ENCODE measurements at places on chromosomes 13 and 19.

DNA sequence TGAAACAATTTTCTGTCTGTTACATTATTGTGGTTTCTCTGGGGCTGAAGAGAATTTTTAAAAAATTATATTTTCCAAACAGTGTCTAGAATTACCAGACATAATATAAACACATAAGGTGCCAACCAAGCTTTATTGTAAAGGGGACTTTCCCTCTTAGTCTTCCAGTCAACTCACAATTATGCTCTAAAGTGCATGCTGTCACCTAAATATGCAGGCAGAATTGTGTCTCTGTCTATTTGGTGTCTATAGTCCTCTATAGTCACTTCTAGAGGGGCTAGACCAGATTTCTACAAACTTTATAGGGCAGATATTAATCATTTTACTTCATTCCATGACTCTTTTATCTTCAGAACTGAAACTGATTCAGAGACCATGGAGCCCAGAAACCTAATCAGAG lies 12.8 kb downstream of the ZNF254 start:
- DNase-seq: no peak

- DNase-seq: no peak
These were observed 831 bp upstream of the CBARP start for GRCh38 chr19:1238369-1239303.

DNA sequence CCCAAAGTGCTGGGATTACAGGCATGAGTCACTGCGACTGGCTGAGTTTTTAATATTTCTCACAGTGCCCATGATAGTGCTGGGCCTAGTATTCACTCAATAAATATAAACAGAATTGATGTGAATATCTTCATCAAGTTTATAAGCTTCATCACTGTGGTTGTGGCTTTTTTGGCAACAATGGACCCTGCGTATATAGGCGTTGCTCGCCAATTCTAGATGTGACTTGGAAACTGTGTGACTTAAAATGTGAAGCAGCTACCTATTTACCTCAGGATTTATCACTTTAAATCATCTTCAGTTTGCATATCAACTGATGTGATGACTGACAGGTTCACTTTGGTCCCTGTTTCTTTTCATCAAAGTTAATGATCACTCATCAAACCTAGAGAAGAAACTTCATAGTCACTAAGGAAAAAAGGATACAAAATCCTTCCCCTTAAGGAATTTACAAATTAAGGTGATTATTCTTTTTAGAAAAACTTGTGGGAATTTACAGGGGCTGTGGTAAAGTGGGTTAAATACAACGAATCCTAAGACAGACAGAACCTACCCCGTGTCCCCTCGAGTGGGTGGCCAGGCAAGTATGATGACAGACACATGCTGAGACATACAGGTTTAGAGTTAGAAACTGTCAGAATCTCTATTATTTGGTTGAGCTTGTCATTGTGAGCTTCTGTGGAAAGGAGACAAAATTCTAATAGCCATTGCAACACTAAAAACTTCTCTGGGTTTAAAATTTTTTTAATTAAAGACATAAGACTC lies 101.3 kb downstream of the AKAP11 start:
- DNase-seq: no peak

DNA sequence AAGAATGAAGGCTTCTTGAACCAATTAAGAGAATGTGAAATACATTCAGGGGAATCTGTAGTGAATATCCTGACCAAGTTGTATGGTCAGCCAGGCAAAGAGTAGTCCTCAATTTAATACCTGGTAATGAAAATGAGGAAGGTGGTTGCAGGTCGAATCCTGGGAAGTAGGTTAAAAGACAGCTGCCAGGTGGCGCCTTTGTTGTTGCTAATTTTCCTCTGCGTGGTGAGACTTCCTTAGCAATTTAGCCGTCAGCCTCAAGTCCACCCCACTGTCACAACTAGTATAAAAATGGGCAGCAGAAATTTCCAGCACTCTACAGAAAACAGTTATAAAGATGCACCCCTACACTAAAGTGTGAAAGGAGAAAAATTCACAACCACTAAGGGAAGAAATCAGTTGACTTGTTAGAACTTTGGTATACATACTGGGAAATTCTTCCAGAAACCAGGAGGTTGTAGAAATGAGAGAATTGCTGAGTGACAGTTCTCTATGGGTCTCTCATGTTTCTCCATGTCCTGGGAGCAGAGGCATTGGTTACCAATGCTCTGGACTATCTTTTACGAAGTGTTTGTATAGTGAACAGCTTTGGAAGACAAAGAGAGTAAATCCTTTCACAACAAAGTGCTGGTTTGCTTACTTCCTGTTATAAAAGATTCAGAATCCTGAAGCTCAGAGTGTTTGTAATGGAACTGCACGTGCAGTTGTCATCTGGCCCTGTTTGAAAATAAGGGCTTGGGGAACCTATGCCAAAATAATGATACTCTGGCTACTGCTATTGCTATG lies 235.9 kb downstream of the NHLRC3 start:
- no peak for DNase-seq

GRCh38 chr19:33271246-33272021 lies 30.9 kb downstream of the CEBPA start:
- no peak for DNase-seq

DNA sequence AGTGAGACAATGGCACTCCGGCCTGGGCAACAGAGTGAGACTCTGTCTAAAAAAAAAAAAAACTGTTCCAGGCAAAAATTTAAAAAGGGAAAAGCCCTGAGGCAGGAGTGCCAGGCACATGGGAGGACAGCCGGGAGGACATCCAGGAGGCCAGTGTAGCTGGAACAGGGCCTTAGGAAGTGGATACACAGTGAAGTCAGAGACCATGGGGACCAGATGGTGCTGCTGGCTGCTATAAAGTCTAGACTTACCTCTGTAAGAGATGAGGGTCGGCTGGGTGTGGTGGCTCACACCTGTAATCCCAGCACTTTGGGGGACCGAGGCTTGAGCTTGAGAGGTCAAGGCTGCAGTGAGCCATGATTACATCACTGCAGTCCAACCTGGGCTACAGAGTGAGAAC lies 15.0 kb downstream of the HAS1 start:
- DNase-seq: no peak

- peak; percentile 54 for DNase-seq
These were observed 88.8 kb downstream of the GNG7 start for GRCh38 chr19:2613507-2614295.

DNA sequence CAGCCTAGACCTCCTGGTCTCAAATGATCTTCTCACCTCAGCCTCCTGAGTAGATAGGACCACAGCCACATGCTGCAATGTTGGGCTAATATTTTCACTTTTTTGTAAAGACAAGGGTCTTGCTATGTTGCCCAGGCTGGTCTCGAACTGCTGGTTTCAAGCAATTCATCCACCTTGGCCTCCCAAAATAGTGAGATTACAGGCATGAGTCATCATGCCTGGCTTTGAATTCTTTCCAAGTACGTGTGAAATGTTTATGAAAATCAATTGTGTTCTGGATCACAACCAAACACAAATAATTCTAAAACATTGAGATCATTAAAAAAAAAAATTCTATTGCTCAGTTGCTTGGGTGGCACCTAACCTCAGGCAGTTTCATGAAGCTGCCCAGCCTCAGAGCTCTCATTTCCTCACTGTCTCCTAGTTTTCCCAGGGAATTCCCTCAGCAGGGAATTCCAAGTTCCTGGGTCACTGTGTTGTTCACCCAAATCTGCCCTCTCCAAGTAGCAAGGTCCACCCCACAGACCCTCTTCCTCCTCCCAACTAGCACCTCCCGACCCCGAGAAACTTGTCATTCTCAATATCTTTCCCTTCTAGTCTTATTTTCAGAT lies 44.8 kb downstream of the ING1 start:
- no peak for DNase-seq

DNA sequence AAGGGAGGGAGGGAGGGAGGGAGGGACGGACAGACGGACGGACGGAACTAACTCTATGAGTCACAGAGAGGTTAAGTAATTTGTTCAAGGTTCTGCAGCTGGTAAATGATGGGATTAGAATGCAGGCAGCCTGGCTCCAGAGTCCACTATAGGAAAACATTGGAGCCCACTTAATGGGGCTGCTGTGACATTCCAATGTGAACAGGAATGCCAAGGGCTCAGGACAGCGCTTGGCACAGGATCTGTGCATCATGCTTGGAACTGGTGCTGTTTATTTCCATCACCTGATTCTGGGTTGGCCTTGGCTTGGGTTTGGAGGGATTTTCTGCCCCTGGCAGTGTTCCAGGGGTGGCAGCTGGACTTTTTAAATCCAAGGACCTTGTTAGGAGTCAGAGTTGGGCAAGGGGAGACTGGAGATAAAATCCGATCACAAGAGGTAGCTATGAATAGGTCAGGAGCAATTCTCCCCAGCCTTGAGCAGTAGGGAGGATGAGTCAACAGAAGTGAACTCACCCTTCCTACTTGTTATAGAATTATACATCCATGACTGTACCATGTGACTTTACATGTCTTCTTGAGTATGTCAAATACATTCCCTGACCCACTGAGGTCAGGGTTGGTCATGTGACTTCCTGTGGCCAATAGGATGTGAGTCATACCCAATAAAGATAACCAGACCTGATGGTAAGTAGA lies 7.8 kb upstream of the HIF3A start:
- no peak for DNase-seq

DNA sequence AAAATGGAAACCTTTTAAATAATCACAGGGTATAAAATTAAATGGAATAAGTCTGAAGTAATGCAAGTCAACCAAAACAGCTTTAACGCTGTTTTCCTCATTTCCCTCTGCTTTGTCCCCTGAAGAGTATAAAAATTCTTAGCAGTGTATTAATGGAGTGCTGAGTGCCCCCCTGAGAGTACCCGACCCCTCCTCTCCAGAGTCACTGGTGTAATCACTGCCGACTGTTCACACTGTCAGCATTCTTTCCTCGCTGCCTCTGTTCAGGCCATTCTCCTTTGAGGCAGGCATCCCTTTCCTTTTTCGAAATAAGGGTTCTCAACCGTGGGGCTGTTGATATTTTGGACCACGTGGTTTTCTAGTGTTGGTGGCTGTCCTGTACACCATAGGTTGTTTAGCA lies 146.9 kb upstream of the SLC10A2 start:
- no peak for DNase-seq

- no peak for DNase-seq
These were observed 19.5 kb downstream of the COMP start for GRCh38 chr19:18771328-18772242.

GRCh38 chr13:90592943-90593342 lies 754.5 kb upstream of the MIR17HG start:
- DNase-seq: no peak

DNA sequence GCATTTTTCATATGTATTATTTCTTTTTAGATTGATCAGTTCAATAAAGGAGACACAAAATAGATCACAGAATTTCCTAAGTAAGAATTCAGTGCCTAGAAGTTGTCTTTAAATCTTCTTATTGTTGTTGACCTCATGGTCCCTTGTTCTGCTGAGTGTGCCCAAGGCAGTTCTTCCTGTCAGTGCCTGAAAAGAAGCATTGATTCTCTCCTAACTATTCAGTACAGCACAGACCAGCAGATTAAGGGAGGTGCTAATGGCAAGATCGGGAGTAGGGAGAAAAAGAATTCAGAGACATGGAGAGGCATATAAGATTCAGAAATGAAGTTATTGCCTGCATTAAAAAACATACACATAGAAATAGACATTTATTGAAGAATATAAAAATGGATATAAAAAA lies 180.5 kb upstream of the PCDH9 start:
- DNase-seq: no peak

GRCh38 chr13:40169476-40169875 lies 497.0 kb downstream of the FOXO1 start:
- DNase-seq: no peak

GRCh38 chr19:56765137-56765536 lies 75.4 kb downstream of the PEG3 start:
- DNase-seq: no peak

Measured in activated T-cell treated with anti-CD3 and anti-CD28 coated beads for 1 hour (primary cell).